ENCODE measurements at places on chromosomes 5 and 9.

DNA sequence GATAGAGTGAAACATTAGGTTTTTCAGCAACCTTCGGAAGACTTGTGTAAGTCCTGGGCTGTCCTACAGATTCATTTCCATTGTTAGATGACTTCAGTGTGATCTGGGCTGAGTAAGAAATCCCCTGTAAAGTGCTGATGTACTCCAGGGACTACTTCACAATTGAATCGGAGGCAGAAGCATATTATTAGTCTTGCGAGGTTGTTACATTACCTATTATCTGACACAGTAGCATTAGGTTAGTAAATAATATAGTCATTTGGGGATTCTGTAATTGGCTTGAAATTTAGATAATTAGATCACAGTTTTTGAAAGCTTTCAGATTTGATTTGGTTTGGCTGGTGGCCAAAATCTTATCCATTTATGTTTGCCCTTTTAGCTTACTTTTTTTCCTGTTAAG is 62.4 kb downstream of the DMRT1 start:
- DNase-seq, result no peak

- no peak for DNase-seq
Measured at GRCh38 chr5:168443950-168444700, 42.1 kb upstream of the RARS1 start.

DNA sequence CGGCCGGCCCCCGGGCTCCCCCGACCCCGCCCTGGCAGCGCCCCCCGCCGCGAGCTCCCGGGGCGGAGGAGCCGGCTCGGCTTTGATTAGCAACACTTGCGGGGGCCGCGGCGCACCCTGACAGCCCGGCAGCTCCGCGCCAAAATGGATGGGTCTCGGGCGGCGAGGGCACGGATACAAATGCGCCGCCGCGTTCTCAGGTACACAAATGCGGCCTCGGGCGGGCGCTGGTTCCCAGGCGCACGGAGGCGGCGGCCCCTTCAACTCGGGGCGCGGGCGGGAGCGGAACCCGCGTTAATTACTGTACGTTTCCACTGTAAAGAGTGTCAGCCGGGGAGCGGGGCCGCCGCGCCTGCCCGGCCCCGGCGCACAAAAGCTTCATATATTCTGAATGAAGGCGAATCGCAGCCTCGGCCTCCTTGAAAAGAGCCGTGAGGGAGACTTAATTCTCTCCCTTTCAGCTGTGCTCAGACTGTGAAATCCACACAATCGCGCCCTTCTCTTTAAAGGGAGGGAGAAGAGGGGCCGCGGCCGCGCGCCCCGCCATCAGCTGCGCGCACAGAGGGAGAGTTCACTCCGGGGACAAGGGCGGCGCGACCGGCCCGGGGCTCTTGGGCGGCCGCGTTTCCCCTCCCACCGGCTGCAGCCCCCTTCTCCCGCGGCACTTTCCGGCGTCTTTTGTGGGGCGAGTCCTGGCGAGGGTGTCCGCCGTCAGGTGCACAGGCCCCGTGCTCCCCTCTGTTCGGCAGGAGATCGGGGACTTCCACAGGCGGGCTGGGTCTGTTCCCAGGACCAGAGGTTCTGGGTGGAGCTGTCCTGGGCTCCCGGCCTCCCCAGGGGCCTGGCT is 27.0 kb downstream of the MSX2 start:
- DNase-seq, result no peak

DNA sequence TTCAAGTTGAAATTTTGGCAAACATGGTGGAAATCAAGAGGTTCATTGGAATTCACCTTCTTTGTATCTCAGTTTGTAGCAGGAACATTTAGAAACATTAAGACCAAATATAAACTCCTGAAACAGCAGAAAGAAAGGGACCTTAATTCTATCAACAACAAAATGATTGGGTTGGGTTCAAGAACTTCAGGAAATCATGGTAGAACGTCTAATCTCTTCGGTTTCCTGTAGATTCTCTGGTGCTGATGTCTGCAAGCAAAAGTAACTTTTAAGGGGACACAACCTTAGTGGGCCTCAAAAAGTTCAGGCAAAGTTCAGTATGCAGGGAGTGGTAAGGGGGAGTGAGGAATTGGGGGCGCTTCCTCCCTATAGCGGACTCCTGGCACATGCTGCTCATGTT is 3.4 kb downstream of the IL33 start:
- DNase-seq, result no peak

GRCh38 chr5:930866-931265 is 38.2 kb downstream of the TRIP13 start:
- no peak for DNase-seq

DNA sequence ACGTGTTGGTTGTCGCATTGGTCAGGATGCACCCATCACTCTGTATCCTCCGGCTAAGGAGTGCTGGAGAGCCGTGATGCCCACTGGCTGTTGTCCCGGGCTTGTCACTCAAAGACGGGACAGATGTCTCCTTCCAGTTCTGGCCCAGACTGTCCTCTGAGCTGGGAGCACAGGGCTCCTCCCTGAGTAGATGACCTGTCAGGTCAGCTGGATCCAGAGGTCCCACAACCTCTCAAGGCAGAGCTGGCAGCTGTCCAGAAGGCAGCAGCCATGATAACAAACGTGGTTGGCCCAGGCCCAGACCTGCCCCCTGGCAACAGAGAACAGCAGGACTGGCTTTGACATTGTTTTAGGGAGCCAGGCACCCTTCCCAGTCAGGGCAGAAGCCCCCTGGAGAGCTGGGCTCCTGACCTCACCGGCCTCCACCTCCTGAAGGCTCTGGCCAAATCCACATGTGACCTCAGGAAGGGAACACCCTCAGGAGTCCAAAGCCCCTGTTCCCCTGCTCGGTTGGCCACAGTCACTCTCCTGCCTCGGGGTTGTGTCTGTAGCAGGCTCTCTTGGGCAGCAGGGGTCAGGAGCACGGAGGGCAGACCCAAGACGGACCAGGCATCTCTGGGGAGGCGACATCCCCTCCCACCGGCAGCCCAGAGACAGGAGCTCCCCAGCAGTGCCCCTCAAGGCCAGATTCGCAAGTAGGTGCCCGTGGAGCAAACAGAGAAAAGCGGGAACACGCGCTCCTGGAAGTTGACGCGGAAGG is 10.3 kb downstream of the TRIM7 start:
- no peak for DNase-seq

- no peak for DNase-seq
Measured at GRCh38 chr5:153542536-153542935, 52.1 kb downstream of the GRIA1 start.

DNA sequence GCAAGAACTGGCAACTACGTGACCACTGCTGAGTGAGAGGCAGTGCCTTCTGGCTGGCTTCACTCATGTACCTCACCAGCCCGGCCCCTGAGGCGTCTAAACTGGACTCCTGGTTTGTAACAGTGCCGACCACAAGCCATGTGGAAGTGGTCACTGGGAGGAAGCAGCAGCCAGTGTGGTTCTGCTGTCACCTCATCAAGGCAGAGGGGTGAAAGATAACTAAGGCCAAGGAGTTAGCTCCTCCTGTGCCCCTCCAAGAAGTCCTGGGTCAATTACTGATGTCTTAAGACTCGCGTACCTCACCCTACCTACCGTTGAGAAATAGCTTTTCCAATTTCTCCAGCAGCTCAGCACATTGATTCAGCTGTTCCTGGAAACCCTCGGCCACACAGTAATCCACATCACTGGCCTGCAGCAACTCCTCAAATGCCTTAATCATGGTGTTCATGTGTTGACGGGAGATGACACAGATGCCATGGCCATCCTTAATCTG is 142.9 kb downstream of the CDK5RAP2 start:
- no peak for DNase-seq

DNA sequence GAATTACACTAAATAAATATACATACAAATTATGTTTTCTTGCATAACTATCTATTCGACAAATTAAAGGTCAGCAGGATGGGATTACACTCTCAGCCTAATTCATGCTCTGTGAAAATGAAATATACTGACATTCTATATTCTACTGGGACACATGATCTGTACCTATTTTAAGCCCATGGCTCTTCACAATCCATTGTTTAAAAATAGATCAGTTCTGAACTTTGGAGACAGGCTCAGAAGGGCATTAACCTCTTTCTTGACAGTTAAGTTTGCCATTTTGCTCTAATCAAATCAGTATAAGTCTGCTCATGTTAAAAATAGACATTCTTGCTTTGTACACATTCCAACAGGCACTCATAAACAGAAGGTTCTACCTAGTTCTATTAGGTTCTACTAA is 361.2 kb downstream of the HCN1 start:
- no peak for DNase-seq

GRCh38 chr5:176915906-176916305 is 16.8 kb upstream of the HK3 start:
- DNase-seq, result no peak

GRCh38 chr9:17810728-17811571 is 232.1 kb downstream of the SH3GL2 start:
- no peak for DNase-seq

DNA sequence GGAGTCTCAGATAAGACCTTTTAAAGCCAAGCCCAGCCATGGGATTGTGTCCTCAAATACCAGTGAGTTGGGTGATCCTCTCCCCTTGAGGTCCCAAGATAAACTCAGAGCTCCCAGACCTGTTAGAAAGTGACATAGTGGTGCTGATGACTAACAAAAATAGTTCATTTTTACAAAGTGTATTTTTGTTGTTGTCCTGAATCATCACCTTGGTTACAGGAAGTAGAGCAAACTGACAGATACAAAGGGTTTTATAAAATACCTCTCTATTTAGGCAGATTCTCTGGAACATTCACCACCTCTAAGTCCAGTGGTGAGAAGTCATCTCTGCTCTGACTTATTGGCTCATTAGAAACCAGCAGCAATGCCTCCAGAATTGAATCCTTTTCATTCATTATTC is 259.3 kb downstream of the CEMIP2 start:
- no peak for DNase-seq

- DNase-seq, result no peak
Measured at GRCh38 chr5:127834094-127834531, 130.9 kb downstream of the CCDC192 start.

GRCh38 chr5:119996128-119996527 is 366.8 kb downstream of the FAM170A start:
- DNase-seq, result no peak

GRCh38 chr5:140328036-140328764 is 18.2 kb downstream of the HBEGF start:
- no peak for DNase-seq

GRCh38 chr9:12935714-12936113 is 160.9 kb downstream of the LURAP1L start:
- no peak for DNase-seq

DNA sequence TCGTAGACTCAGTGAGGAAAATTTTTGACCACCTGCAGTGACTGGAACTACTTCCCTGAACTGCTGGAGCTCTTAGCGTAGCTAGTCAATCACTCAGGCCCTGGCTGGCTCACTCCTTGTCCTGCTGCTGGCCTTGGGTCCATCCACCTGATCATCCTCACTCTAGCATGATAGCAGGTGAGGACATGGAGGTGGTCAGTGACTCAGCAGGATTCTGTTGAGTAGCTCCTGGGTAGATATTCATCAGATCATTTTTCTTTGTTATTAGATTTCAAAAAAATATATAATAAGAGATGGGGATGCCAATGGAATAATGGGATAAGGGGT is 25.0 kb upstream of the SEMA4D start:
- no peak for DNase-seq

- DNase-seq, result no peak
Measured at GRCh38 chr9:121562301-121562700, 62.7 kb upstream of the GGTA1 start.

DNA sequence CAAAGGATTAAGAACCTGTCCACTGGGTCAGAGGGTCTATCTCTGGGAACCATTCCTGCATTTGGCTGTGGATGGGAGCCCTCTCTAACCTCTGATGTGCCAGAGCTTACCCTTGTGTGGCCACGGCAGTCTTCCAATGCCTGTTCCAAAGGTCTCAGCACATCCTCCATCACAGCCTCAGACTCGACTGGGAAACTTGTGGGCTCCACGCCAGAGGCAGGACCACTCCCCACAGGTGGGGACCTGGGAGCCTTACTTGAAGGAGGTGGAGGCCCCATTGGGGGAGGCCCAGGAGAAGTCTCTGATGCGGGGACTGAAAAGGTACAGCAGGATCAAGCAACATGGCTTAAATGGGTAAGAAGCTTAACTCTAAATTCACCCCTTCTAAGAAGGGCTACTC is 4.4 kb downstream of the EIF4EBP3 start:
- DNase-seq, result no peak

GRCh38 chr5:11323761-11324160 is 562.7 kb upstream of the DAP start:
- no peak for DNase-seq

DNA sequence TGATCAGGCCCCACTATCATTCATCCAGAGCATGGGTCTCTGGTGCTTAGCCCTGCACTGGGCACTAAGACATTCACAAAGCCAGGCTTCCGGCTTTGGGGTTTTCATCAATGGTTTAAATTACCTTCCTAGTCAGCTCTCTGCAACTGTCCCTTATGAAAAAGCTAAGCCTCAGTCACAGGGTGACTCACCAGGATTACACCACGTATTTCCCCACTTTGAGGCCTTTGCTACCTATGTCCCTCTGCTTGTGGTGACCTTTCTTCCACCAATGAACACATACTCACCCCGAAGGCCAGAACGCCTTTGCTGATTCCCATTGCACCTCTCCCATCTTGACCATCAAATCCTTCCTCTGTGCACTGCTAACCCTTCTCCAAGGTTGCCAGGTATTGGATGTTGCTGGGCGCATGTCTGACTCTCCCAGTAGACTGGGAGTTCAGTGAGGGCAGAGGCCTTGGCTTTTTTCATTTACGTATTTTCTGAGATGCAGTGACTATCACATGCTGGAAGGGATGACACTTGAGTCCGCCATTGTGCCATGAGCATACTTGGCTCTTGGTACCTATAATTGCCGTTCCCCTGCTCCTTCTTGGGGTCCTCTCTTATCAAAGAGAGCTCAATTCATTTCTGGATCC is 58.7 kb upstream of the TNFSF8 start:
- no peak for DNase-seq

GRCh38 chr5:120823328-120823727 is 359.2 kb downstream of the PRR16 start:
- DNase-seq, result no peak

Measured in stimulated activated CD4-positive, alpha-beta T cell treated with anti-CD3 and anti-CD28 coated beads, Interleukin-15, amount 100 ng/mL, for 1 hour (primary cell).